ENCODE measurements at places on chromosomes 2 and 18.

- DNase-seq: no peak
These were observed 20.6 kb downstream of the RNU2-63P start for GRCh38 chr2:87995756-87996155.

GRCh38 chr2:8357738-8358518 lies 323.9 kb upstream of the ID2 start:
- no peak for DNase-seq

- no peak for DNase-seq
These were observed 119.6 kb downstream of the SH3RF3 start for GRCh38 chr2:109248590-109248989.

DNA sequence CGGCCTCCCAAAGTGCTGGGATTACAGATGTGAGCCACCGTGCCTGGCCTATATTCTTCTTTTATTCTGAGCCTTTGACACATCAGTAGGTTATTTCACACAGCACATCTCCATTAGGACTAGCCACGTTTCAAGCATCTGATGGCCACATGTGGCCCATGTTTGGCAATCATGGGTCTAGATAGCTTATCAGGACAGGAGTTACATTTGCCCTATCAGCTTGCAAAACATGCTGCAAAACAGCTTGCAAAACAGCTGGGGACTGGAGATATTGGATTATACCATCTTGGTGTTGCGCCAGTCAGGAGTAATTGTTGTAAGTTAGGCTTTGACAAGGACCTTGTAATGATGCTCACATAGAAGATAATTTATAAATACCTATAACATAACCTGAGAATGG lies 94.9 kb downstream of the GBX2 start:
- DNase-seq: no peak

DNA sequence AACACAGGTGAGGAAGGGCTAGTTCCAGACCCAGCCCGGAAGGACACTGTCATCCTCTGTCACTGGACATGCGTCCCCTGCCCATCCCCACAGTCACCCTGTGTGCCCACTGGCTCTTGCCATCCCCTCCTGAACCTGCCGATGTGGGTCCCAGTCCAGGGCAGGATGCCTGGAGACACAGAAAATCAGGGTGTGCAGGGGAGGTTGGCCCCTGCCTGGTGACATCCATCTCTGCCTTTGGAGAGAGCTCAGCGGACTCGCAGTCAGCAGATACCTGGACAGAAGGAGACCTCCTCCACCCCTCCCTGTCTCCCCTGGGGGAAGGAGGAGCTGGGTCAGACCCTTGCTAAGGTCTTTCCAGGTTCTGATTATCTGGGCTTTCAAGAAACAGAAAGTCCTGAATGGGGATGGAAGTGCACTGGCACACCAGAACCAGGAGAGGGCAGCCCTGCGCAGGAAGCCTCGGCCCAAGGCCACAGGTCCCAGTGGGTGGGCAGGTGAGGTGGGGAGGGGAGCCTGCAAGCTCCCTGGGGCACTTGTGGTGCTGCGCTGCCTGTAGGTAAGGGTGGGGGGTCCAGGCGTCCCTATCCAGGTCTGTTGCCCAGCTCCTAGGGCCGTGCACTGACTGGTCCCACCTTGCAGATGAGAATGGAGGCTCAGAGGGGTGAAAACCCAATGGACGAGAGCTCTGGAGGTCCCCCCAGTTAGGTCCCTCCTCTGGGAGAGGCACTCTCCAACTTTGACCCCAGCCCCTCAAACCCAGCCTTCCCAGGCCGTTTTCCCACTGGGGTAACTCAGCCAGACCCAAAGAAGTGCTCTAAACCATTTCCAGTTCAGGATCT lies 9.7 kb upstream of the OTOS start:
- peak; percentile 33 for DNase-seq

DNA sequence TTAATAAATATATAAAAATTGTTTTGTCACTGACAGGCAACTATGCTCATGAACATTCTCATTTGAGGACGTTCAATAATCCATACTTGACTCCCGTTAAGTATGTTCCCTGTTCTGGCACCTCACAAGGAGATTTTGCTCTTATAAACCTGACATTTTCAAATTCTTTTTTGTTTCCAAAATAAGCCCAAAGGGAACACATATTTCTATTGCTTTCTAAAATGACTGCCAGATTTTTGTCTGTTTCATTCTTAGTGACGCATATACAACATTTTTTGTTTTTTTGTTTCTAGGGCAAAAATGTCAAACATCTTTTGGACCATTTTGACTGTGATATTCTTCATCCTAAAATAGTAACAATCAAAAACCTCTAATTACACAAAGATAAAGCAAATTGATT lies 50.5 kb downstream of the CYTIP start:
- no peak for DNase-seq

DNA sequence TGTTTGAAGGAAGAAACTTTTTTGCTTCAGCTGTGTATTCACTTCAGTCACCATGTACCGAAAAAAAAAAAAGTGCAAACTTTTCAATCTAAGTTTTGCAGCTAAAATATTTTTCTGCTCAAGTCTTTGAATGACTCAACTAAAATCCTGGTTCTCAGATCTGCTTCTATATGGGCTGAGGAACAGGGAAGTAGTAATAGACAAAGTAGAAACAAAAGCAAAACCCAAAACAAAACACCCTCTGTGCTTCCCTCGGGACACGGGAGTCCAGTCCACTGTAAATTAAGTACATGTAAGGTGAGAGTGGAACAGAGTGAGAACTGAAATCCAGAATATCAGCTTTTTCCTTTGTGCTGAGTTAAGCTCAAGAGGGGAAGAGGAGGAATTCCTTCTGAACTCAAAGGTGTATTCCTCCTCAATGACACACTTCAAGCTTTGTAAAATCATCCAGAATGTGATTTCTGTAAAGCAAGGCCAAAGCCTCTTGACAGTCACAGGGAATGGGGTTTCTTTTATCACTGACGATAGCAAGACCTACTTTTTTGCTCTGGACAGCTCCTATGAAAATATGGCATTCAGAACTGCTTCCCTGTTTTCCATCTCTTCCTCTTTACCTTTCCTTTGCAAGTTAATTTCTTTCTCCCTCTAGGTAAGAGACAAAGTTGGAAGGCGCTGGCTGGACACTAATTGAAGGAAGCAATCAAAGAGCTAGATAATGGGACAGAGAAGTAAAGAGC lies 433.5 kb upstream of the MMADHC start:
- DNase-seq: no peak

Data from HCT116 (cell line).